ENCODE measurements at places on chromosomes 3 and 15.

DNA sequence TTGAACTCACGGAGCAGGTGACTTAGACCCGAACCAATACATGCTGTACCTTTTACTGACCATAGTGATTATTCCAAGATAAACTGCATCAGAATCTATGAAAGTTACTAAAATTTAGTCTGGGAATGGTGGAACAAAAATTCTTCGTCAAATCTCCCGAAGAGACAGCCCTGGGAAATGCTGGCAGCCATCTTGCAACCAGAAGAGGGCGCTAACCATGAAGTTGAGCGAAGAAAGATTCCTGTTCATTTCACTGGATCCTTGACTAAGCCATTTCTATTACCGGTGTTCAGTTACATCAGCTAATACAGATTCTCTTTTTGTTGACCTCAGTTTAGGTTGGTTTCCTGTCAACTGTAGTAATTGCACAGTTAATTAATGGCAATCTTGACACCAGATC is 199.6 kb downstream of the SLC9A9 start:
- DNase-seq = no peak

DNA sequence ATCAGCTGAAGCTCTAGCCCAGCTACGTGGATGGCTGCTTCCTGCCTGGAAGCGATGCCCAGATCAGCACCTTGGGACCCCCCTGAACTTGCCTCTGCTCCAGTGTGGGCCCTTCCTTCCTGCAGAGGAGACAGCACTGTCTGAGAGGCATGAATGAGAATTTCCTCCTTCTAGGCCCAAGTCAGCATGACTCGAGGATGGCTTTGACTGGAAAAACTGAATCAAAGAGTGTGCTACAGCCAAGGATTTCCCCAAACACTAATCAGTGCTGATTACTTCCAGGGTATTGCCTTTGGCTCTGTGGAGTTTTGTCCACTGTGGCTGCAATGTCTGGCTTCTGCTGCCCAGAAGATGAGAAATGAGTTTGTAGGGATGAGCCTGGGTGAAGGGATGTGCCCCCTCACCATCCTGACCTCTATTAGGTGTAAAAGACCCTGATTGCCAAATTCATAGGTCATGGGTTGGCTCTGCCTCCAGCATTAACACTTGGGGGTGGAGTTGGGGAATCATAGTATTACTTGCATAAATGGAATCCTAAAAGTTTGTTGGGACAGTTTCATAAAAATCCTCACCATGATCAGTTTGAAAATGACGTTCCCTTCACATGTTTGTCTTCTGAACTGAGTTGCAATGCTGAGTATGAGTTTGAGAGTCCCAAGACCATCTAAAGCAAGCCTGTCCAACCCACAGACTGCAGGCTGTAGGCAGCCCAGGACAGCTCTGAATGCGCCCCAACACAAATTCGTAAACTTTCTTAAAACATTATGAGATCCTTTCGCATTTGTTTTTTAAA is 36.7 kb downstream of the FLNB start:
- DNase-seq = no peak

- DNase-seq = no peak
These were observed 220.5 kb upstream of the SATB1 start for GRCh38 chr3:18645619-18646018.

DNA sequence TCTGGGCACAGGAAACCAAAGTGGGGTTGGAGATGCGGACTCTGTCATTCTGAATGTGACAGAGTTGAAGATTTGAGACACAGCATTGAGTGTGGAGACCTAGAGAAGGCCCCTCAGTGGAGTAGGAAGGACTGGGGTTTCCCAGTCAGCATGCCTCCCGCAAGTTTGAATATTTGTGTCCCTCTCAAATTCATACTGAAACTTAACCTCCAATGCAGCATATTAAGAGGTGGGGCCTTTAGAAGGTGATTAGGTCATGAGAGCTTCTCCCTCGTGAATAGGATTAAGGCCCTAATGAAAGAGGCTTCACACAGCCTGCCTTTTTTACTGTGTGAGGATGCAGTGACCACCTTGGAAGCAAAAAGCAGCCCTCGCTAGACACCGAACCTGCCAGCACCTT is 8.0 kb downstream of the HDDC3 start:
- no peak for DNase-seq

DNA sequence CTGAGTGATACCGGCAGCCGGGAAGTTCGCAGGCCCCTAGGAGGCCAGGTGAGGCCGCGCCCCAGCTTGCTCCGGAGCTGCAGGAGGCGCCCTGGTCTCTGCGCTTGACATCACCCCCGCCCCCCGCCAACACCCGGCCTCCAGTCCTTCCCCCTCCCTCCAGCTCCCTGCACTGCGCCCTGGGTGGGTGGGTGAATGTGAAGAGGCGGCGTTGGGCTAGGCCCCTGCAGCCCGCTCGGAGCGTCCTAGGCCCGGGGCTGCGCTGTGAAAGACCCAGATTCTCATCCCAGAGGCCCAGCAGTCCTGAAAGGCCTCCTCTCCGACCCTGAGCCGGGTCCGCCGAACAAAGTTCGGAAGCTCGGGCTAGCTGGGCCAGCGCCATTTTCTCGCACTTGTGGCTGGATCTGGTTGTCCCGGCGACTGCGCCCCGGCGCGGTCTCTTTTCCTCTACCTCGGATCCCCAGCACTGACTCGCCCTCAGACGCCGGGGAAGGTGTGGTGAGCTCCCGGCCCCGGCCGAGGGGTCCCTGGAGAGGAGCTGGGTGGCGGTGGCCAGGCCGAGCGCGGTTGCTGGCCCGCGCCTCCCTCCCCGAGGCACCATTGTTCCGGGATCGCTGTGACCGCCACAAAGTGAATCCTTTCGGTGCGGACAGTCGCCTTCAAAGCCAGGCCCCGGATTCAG is 12.9 kb downstream of the ZIC4 start:
- no peak for DNase-seq

DNA sequence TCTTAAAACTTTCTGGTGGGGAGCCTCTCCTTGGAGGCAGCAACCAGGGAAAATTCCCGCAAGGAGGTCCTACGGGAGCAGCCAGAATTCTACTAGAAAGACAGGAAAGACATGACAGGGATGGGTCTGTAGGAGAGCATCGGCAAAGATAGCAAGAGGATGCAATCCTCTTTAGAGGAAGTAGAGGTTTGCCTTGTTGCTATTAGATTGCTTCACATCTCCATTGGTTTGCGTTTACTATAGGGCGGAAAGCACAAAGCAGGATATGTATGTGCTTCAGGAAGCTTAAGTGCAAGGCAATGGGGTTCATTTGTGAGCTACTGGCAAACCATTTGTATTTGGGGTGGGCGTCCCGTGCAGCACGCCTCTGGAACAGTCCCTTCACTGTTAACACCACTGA is 193.0 kb downstream of the RORA start:
- DNase-seq = no peak
